Pancreas (tissue), 10 donors: ENCODE measurements at places on chromosomes 1 and 21. TPM values are rescaled to one million over a fixed set of nuclear protein-coding genes. Genes with fewer than 3 reads are reported as not detected.

DNA sequence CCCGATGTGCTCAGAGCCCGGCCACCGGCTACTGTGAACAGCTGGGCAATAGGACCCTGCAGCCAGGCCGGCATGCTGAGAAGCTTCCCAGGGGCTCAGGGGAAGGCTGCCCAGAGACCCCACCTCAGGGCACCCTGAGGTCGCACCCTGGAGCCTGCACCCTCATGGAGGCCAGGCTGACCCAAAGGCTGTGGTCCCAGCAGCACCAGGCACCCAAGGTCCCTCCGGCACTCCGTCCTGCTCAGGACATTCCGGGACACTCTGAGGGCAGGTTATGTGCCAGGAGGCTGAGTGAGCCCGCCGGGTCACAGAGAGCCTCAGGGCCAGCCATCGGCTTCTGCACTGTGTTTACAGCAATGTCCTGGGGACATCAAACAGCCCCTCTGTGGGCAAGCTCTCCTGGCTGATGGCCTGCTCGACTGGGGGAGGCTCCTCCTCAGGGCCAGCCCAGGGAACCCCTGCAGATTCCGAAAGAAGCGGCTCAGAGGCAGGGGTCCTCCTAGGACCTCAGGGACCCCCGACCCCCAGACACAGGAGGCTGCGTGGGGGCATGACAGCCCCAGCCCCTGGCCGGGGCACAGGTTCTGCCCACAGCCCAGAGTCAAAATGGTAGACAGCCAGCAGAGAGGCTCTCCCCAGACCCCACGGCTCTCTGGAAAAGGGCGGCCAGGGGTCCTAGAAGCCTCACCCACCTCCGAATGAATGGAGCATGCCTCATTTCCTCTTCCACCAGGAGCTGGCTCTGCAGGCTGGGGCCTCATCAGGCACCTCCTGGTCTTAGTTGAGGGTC, 8.2 kb downstream of the SLC19A1 start:
- no peaks in the 10 kb centered on the region for H3K4me1 ChIP-seq
- H3K27me3 ChIP-seq, result no peaks in the 10 kb centered on the region
- no peak overlapping the region for H3K4me3 ChIP-seq

GRCh38 chr1:73903092-73903491, 294.9 kb downstream of the LRRIQ3 start:
- H3K27ac ChIP-seq, result no peak overlapping the region
- no peaks in the 10 kb centered on the region for H3K27me3 ChIP-seq

GRCh38 chr21:42390696-42391095, 5.2 kb downstream of the TMPRSS3 start:
- H3K4me1 ChIP-seq, result no peaks in the 10 kb centered on the region

DNA sequence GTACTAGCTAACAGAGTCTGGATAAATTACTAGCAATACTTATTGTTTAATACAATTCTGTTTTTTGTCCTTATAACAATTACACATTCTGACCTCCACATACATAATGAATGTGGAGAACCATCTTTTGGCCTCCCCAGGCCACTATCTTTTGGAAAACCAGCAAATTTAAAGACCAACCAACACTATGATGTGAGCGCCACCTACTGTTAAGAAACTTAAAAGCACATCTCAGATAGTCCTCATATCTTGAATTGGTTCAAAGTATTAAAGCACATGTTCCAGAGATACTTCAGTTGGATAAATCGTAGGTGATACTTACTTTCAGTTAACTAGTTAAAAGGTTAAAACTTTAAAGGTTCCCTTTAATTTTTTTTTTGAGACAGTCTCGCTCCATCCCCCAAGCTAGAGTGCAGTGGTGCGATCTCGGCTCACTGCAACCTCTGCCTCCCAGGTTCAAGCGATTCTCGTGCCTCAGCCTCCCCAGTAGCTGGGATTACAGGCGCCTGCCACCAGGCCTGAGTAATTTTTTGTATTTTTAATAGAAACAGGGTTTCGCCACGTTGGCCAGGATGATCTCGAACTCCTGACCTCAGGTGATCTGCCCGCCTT, 29.3 kb upstream of the USP1 start:
- no peak overlapping the region for H3K4me3 ChIP-seq
- DNase-seq, result no peak
- no peaks in the 10 kb centered on the region for H3K27me3 ChIP-seq
- H3K4me1 ChIP-seq, result no peaks in the 10 kb centered on the region
- no peak overlapping the region for H3K27ac ChIP-seq

DNA sequence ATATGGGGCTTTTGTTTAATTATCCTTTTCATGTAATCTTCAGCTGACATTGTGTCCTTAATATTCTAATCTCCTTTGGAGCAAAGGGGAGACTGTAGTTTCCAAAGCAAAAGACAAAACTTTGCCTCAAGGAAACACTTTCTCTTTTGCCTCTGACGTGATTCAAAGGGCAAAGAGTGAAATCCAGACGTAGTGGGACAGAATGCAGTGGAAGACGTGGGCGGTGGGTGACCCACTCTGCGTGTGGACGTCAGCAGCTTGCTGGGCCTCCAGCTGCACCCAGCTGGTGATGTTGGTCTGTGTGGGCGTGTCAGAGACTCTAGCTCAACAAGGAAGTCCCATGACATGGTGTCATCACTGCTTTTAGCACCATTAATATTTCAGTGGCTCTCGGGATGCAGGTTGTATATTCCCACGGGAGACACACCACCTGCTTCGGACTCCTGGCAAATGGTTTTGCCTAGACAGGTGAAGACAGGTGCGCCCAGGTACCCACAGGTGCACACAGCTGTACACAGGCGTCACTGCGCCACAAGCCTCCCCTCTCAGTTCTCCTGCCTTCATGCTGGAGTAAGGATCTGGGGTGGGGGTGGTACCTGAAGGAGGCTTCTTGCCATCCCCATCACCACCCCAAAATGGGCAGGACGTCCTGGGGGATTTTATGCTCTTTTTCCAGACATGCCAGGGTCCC, 292.1 kb upstream of the VAMP3 start:
- H3K4me1 ChIP-seq, result no peaks in the 10 kb centered on the region
- peak; percentile 28 for DNase-seq
- no peaks in the 10 kb centered on the region for H3K27me3 ChIP-seq
- no peak overlapping the region for H3K27ac ChIP-seq
- H3K4me3 ChIP-seq, result no peak overlapping the region
- H3K36me3 ChIP-seq, result no peaks in the 10 kb centered on the region

- H3K27me3 ChIP-seq, result no peaks in the 10 kb centered on the region
- H3K27ac ChIP-seq, result peak overlapping the region; percentile 74
- H3K4me1 ChIP-seq, result peaks cover 58% of the 10 kb centered on the region
- H3K36me3 ChIP-seq, result no peaks in the 10 kb centered on the region
- peak overlapping the region; percentile 62 for H3K4me3 ChIP-seq
These were observed 958 bp downstream of the LYPLAL1 start for GRCh38 chr1:219174460-219175211.

DNA sequence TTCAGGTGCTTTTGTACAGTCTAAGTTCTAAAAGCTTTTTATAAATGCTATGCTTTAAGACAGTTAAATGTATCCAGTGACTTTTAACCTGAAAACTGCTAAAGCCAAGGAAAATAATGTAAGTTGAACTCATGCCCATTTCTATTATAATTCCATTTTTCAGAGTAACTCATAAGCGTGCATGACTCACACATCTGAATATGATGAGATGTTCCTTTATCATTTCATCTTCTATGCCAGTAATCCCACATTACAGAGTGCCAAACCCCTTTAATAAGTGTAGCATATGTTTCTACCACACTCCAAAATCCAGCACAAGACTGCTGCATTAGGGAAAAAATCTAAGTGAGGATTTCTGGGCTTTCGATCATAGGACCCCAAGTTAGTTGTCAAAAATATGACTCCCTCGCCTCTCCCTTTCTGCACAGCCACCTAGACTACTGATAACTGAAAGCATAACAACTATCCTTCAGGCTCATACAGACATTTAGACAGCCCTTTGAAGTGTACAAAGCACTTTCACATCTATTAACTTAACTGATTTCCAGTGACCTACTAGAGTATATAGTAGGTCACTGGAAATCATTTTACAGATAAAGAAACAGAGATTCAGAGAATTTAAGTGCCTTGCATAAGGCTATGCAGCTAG, 45.3 kb downstream of the JAK1 start:
- H3K27me3 ChIP-seq, result no peaks in the 10 kb centered on the region
- H3K4me1 ChIP-seq, result peaks cover 23% of the 10 kb centered on the region
- H3K4me3 ChIP-seq, result no peak overlapping the region
- H3K36me3 ChIP-seq, result no peaks in the 10 kb centered on the region
- no peak for DNase-seq

DNA sequence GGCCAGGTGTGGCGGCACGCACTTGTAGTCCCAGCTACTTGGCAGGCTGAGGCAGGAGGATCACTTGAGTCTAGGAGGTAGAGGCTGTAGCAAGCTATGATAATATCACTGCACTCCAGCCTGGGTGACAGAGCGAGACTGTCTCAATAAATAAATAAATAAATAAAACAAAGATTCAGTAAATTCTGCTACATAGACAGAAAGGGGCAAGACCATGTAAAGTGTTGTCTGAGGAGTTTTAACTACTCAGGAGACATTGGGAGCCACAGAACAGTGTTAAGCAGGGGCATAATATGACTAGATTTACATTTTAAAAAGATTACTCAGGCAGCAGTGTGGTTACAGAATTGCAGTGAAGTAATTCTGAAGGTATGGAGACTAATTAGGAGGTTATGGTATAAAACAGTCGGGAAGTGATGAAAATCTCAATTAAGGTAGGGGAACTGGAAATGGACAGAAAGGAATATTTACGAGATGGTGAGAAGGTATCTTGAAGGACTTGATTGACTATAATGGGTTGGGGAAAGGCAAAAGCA, 94.7 kb downstream of the ATP1B1 start:
- H3K27ac ChIP-seq, result no peak overlapping the region
- H3K27me3 ChIP-seq, result no peaks in the 10 kb centered on the region
- DNase-seq, result no peak

GRCh38 chr1:150164779-150165178, 15.1 kb downstream of the PLEKHO1 start:
- DNase-seq, result no peak
- peak overlapping the region; percentile 46 for H3K27ac ChIP-seq
- H3K36me3 ChIP-seq, result no peaks in the 10 kb centered on the region
- no peaks in the 10 kb centered on the region for H3K27me3 ChIP-seq
- no peaks in the 10 kb centered on the region for H3K4me1 ChIP-seq
- H3K4me3 ChIP-seq, result no peak overlapping the region

- no peaks in the 10 kb centered on the region for H3K27me3 ChIP-seq
- H3K27ac ChIP-seq, result no peak overlapping the region
- H3K4me1 ChIP-seq, result no peaks in the 10 kb centered on the region
- no peaks in the 10 kb centered on the region for H3K36me3 ChIP-seq
These were observed 22.9 kb downstream of the HTR1D start for GRCh38 chr1:23194119-23194984.

- peak; percentile 80 for DNase-seq
- no peak within 1 kb of the TSS for H3K4me3 ChIP-seq
- H3K27ac ChIP-seq, result no peak within 1 kb of the TSS
These were observed at the start of gene CLCNKA for GRCh38 chr1:16021681-16022080. Gene CLCNKA (plus strand): TSS chr1:16022036. CDS start chr1:16022620, 584 bp downstream.

DNA sequence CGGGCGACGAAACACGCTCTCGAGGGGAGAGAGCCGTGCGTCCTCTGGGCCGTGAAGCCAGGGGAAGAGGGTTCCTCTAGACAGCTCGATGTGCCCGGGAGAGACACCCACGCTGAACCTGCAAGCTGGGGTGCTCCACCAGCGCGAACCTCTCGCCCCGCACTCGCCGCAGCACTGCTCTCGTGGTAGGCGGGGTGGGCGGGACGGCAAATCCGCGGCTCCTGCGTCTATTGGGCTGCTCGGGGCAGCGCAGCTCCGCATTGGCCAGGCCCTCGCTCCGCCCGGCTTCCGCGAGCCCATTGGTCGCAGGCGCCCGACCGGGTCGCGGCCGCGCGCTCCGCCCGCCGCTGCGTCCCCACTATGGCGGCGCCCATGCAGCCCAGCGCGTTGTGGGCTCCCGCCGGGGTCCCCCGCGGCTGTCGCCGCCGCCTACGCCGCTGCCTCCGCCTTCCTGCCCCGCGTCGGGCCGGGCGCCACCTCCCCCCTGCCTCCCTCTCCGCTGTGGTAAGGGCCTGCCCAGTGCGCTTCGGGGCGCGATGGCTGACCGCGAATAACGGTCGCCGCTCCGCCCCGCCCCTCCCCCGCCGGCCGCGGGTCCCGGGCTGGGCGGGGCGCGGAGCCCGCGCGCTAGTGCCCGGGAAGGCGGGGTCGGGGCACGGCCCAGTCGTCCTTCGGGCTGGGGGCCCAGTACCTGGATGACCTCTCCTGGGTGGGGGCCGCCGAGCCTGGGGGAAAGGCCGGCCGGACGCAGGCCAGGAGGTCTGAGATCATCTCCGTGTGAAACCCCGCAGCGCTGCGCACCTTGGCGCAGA, at the start of gene ST3GAL3:
Gene ST3GAL3 (plus strand): TSS at position 347 of the 812 bp plus-strand sequence. CDS start 28,727 bp downstream, outside the sequence.
- H3K36me3 ChIP-seq, result no peaks in the 10 kb centered on the region
- no peaks in the 10 kb centered on the region for H3K27me3 ChIP-seq
- H3K4me3 ChIP-seq, result peak within 1 kb of the TSS; percentile 98
- H3K4me1 ChIP-seq, result peaks cover 6% of the 10 kb centered on the region
- DNase-seq, result peak; percentile 91
- peak within 1 kb of the TSS; percentile 40 for H3K27ac ChIP-seq

The DCDC2B gene
- total RNA-seq, result not detected

The C1QC gene
- total RNA-seq, result 66.9 TPM

GRCh38 chr1:32716312-32717148, 14.0 kb upstream of the SYNC start:
- H3K27ac ChIP-seq, result peak overlapping the region; percentile 89
- DNase-seq, result peak; percentile 94
- no peaks in the 10 kb centered on the region for H3K27me3 ChIP-seq
- H3K4me1 ChIP-seq, result peaks cover 3% of the 10 kb centered on the region

DNA sequence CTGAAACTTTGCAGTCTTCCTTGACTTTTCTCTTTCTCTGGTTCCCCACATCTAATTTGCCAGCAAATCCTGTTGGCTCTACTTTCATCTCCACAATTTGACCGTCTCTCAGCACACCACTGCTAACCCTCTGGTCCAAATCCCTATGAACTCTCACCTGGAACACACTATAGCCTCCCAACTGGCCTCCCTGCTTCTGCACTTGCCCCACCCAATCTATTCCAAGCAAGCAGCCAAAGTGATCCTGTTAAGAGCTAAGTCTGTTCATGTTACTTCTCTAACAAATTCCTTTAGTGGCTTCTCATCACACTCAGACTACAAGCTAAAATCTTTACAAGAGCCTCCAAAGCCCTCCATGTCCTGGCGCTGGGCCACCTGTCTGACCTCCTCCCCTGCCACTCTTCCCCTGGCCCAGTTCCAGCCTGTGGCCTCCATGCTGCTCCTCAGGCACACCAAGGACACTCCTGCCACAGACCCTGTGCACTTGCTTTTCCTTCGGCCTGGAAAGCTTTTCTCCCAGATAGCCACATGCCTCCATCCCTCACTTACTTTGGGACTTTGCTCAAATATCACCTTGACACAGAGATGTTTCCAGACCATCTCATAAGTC, 104.1 kb downstream of the DTL start:
- H3K4me3 ChIP-seq, result no peak overlapping the region
- no peak overlapping the region for H3K27ac ChIP-seq
- no peaks in the 10 kb centered on the region for H3K27me3 ChIP-seq

GRCh38 chr1:214075999-214076707, 88.4 kb downstream of the PROX1 start:
- no peak overlapping the region for H3K4me3 ChIP-seq
- H3K27ac ChIP-seq, result no peak overlapping the region
- no peak for DNase-seq
- no peaks in the 10 kb centered on the region for H3K4me1 ChIP-seq
- H3K27me3 ChIP-seq, result no peaks in the 10 kb centered on the region

GRCh38 chr21:45060675-45061311, 13.6 kb upstream of the ADARB1 start:
- no peaks in the 10 kb centered on the region for H3K27me3 ChIP-seq
- no peak overlapping the region for H3K27ac ChIP-seq
- H3K36me3 ChIP-seq, result no peaks in the 10 kb centered on the region
- no peaks in the 10 kb centered on the region for H3K4me1 ChIP-seq
- H3K4me3 ChIP-seq, result no peak overlapping the region

The LPAR3 gene
- 19.5 TPM for total RNA-seq

The F5 gene
- 6.9 TPM for total RNA-seq
